Fibroblast of skin of left biceps (primary cell): ENCODE measurements at places on chromosomes 3 and 15.

- DNase-seq = no peak
Observed at GRCh38 chr15:31387092-31387478, 60.5 kb downstream of the KLF13 start.

GRCh38 chr3:133137042-133137996, 99.1 kb downstream of the TMEM108 start:
- DNase-seq = no peak

- DNase-seq = no peak
Observed at GRCh38 chr3:160312014-160312624, 86.9 kb downstream of the C3orf80 start.

DNA sequence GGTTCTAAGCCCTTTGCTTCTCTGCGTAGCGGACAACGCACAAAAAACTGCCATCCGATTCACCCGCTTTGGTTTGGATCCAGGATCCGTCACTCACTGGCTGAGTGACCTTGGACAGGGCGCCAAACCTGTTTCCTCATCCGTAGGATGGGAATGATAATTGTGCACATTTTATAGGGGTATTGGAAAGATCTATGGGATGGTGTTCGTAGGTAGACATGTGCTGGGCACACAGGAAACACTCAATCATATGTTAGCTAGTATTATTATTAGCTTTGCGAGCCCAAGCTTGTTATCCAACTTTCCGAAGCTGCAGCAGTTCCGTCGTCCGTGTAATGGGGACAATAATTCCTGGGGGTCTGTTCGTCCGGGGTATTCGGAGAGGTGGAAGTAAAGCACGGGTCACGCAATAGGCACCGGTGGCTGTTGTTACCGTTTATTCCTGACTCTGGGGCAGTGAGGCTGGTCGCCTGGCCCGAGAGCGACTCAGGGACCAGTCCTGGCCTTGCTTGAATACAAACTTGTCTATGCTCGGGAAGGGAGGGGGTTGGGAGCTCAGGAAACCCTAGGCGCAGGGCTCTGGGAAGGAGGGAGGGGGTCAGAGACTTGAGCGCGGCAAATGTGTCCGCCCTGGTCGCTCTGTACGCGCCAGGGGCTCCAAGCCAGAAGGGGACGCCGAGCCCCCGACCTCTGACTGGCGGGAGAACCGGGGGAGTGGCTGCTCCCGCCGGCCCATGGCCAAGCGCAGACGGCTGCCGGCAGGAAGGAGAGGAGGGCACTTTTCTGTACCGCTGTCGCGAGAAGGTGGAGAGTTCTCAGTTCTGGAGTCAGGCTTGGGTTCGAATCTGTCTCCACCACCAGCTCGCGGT, 1.3 kb downstream of the SPSB4 start:
- no peak for DNase-seq

DNA sequence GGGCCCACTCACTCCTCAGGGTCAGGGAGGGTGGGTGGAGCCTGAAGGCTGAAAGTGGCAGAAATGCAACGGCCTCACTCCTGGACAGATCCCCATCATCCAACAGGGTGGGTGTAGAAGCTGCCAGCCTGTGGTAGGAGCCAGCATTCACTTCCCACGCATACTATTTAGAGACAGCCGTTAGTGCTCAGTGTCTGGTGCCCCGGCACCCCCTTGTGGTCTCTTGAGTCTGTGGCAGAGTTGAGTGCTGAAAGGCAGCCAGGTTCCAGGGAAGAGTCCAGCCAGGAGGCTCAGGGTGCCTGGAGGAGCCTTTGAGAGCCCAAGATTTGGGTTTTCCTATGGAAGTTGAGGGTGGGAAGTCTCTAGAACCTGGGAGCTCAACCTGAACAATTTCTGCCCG, 2.1 kb upstream of the GNAT1 start:
- peak; percentile 49 for DNase-seq

DNA sequence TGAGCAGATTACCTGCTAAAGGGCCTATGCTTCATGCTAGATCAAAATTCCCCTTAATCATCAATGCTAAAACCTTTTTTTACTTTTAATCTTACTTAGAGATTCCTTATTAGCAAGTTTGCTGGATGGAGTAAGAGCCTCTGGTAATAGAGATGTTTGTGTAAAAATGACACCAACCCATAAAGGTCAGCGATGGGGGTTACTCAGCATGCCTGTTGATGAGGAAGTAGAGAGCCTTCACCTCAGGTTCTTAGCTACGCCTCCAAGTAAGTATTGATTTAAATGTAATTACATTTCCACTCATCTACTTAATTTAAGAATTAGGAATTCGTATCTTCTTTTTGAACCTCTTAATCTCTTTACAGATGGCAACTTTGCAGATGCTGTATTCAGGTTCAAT, 38.8 kb downstream of the DNAJC13 start:
- DNase-seq = no peak

DNA sequence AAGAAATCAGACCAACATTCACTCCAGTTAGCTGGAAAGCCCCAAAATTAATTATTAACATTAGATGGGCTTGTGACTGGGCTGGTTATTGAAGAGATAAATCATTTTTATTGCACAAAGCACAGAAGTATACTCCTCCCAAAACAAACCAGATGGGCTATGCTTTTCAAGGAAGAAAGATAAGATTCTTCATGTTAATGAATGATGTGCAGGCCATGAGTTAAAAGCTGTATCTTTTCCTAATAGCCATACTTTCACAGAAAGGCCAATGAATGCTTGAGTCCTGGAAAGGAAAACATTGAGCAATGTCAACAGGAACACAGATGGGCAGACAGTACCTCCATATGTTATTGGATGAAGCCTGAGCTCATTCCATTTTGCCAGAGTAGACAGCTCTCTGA, 55.4 kb downstream of the OCA2 start:
- DNase-seq = no peak

DNA sequence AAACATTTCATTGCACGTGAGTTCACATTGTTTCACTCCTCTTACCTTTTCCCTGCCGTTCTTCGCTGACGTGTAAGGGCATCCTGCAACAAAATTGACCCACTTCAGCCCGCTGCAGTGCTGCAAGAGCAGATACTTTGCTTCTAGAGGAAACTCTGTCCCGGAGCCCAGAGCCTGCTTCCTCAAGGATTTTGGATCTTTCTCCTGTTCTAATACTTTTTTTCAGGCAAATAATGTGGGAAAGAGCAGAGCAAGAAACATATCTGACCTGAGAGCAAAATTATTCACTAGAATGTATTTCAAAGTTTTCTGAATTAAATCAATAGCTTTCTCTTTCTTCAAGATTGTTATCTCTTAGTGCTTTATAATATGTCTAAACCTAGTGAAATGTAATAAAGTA, 303.9 kb downstream of the AGBL1 start:
- no peak for DNase-seq

GRCh38 chr15:56369234-56369633, 4.0 kb downstream of the TEX9 start:
- no peak for DNase-seq

GRCh38 chr3:132380920-132381319, 36.4 kb upstream of the DNAJC13 start:
- DNase-seq = no peak

GRCh38 chr3:33644582-33644981, 73.5 kb downstream of the CLASP2 start:
- DNase-seq = no peak

DNA sequence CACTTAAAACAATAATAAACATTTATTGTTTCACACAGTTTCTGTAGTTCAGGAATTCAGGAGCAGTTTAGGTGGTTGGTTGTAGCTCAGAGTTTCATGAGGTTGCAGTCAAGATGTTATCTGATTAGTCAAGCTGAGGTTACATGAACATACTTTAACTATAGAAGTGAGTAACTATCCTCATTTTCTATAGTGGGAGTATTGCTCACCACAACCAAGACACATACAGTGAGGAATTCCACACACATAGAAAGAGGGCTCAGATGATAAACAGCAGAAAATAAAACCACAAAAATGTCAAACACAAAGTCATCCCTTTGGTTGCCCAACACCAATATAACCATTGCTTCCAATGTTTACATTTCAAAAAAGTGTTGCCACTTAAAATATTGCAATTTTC, 13.6 kb downstream of the SCN11A start:
- DNase-seq = peak; percentile 73
